ENCODE measurements at places on chromosomes 11 and 22. TPM values are rescaled to one million over a fixed set of nuclear protein-coding genes. Genes with fewer than 3 reads are reported as not detected.
A peak's percentile ranks its signal among the peaks of the same experiment; 100 is the strongest.

The IL17REL gene
- total RNA-seq: 0.40 TPM

The OR52A5 gene
- 0.06 TPM for total RNA-seq

The CNTF gene
- 11.9 TPM for total RNA-seq

The TSGA10IP gene
- total RNA-seq: 0.39 TPM

The APBB1 gene
- total RNA-seq: 154 TPM

The DGKZ gene
- total RNA-seq: 38.1 TPM

The CELSR1 gene
- total RNA-seq: 5.6 TPM

DNA sequence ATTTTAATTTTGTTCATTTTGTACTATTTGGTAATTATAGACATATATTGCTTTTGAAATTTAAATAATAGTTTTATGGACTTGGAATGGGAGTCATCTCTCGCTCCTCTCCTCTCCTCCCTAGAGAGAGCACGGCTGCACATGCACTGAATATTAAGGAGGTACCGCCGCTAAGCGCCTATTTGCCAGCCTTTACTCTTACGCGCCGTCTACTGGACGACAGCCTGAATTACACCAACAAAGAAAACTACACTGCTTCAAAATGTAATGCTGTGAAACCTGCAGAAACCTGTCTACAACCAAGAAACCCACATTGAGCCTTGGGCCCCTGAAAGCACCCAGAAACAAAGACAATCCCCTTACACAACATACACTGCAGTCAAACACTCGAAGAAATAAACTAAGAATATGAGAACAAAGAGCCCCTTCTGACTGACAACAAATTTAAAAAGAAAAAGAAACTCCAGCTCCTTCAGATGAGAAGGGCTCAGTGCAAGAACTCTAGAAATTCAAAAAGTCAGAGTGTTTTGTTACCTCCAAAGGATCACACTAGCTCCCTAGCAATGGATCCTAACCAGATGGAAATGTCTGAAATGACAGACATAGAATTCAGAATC, 737.2 kb downstream of the LRRC4C start:
- DNase-seq: peak; percentile 58
- no peaks in the 10 kb centered on the region for H3K27me3 ChIP-seq

DNA sequence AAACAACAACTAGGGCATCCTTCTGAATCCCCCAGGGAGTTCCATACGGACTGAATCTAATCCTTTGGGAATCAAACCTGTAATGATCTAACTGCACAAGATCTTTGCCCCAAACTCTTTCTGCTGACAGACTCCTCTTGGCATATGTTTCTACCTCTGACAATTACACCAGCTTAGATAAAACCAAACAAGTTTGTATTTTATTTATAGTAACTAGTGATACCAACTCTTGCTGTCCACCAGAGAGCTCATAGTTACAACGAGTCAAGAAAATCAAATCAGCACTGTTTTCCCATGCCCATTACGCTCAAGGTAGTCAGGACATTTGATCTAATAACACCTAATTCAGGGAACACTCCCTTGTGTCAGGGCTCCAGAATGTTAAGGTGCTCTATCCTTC, 972.0 kb downstream of the NTM start:
- no peak overlapping the region for H3K27ac ChIP-seq
- no peak overlapping the region for H3K4me3 ChIP-seq
- no peaks in the 10 kb centered on the region for H3K27me3 ChIP-seq
- no peaks in the 10 kb centered on the region for H3K4me1 ChIP-seq

GRCh38 chr11:71197096-71197495, 55.3 kb downstream of the SHANK2 start:
- no peaks in the 10 kb centered on the region for H3K27me3 ChIP-seq
- H3K27ac ChIP-seq: no peak overlapping the region
- H3K36me3 ChIP-seq: no peaks in the 10 kb centered on the region
- H3K4me3 ChIP-seq: no peak overlapping the region

DNA sequence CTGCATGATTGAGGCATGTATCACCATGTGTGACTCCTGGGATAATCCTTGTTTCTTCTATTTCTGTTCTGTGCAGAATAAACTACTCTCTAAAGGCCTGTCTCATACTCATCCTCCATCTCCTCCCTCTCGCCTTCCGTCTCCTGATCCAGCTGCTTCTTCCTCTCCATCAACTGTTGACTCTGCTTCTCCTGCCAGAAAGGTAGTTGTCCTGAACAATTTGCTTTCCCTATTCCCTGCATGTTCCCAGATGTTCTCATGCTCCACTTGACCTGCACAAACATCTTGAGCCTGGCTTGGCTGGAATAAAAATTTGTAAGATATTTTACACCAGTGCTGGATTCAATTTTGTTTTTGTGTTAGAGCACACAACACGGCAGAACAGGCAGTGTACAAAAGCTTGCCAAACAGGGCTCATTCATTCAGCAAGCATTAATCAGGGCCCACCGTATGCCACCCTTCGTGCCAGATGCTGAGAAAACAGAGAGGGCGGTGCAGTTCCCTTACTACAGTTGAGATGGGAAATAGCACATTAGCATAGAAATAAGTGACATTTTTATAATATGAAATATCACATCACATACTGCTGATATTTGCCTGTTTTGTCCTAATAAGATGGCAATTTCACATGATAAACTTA, 133.3 kb upstream of the PARVA start:
- H3K27ac ChIP-seq: no peak overlapping the region
- H3K4me3 ChIP-seq: no peak overlapping the region
- H3K4me1 ChIP-seq: peaks cover 35% of the 10 kb centered on the region
- peaks cover 13% of the 10 kb centered on the region for H3K36me3 ChIP-seq

DNA sequence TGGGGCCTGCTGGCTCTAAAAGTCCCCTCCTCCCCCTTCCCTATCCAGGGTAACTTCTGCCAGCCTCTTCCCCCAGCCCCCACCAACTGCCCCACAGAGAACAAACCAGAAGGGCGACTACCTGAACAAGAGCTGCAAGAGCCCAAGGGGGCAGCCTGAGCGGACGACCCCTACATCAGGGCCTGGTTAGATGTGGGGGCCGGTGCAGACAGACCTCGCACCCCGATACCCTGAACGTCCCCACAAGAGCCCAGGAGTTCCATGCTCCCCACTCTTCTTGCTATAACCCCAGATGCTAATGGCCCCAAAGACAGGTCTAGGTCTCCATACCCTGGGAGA, 20.7 kb downstream of the SUN2 start:
- no peak for DNase-seq
- peaks cover 98% of the 10 kb centered on the region for H3K36me3 ChIP-seq
- no peaks in the 10 kb centered on the region for H3K27me3 ChIP-seq
- H3K4me3 ChIP-seq: no peak overlapping the region

DNA sequence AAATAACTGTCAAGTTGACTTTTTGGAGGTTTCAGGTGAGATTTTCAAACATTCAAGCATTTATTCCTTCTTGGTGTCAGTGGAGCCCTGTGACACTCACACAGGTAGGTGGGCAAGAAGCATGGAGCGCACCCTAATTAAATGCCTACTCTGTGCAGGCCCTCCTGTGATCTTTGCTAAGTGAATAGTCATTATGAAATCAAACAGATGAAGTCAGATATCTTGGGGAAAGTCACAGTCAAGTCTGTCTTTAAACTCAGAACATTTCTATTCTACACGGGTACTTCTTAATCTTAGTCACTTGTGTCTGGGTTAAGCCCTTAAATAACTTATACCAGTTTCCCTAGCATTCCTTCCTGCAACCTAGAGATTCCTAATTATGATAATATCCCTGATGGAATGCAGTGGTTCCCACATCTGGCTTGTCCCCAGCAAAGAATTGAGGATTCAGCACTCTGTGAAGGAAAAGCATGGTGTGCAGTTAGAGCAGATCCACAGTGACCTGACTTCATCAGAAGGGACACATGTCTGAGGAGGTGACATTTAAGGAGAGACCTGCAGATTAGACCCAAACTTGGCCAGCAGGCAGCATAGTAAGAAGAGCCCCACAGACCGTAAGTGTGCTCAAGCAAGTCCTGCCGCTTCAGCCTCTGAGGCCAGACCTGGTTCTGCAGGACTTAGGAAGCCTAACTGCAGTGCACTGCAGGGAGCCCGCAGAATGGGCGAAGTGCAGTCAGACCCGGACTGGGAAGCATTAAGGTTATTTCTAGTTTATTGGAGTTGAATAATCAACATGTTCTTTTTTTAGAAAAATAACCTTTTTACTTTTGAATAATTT, 85.3 kb upstream of the GAL start:
- H3K27me3 ChIP-seq: no peaks in the 10 kb centered on the region
- DNase-seq: no peak
- peaks cover 65% of the 10 kb centered on the region for H3K36me3 ChIP-seq
- H3K4me3 ChIP-seq: no peak overlapping the region
- no peaks in the 10 kb centered on the region for H3K4me1 ChIP-seq
- H3K27ac ChIP-seq: no peak overlapping the region

GRCh38 chr22:46860562-46860961, 98.1 kb downstream of the TBC1D22A start:
- no peak for DNase-seq
- H3K4me3 ChIP-seq: no peak overlapping the region
- no peaks in the 10 kb centered on the region for H3K27me3 ChIP-seq
- H3K4me1 ChIP-seq: peaks cover 5% of the 10 kb centered on the region
- no peak overlapping the region for H3K27ac ChIP-seq

DNA sequence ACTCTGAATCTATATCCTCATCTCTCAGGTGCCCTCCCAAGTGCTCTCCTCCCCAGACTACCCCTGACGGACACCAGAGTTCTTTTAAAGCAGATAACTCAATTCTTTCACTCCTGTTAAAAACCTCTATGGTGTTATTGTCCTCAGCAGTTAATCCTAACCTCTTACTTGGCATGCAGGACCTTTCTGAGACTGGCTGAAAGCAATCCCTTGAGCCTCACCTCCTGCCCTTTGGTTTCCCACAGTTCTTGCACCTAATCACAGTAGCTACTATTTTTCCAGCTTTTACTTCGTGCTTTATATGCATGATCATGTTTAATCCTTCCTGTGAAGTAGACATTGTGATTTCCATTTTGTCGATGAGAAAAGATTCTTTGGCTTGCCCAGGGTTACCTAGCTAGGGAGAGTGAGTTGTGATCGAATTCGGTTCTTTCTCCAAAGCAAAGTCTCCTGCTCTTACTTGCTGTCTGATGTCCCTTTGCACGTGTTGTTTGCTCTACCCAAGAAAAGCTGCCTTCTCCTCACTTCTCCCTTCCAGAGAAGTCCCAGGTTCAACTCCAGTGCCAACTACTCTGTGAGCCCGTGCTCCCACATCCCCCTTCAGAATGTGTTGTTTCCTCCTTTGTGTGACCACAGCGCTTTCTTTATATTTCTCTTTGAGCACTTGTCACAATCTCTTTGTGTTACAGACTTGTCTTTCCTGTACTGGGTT, 2.1 kb downstream of the UBE2L3 start:
- no peak for DNase-seq
- no peak overlapping the region for H3K4me3 ChIP-seq
- no peak overlapping the region for H3K27ac ChIP-seq
- no peaks in the 10 kb centered on the region for H3K27me3 ChIP-seq

GRCh38 chr11:129750343-129751292, 65.0 kb upstream of the TMEM45B start:
- peaks cover 6% of the 10 kb centered on the region for H3K4me1 ChIP-seq
- H3K27ac ChIP-seq: no peak overlapping the region
- H3K4me3 ChIP-seq: peak overlapping the region; percentile 26
- H3K36me3 ChIP-seq: no peaks in the 10 kb centered on the region
- peak; percentile 57 for DNase-seq

DNA sequence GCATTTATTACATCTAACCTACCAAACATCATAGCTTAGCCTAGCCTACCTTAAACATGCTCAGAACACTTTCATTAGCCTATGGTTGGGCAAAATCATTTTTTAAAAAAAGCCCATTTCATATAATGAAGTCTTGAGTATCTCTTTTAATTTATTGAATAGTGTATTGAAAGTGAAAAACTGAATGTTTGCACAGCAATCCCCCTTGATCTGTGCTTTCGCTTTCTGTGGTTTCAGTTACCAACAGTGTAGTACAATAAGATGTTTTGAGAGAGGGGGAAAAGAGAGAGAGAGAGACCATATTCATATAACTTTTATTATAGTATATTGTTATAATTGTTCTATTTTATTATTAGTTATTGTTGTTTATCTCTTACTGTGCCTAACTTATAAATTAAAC, 8.4 kb upstream of the MAP6 start:
- DNase-seq: no peak
- no peak overlapping the region for H3K27ac ChIP-seq
- no peak overlapping the region for H3K4me3 ChIP-seq
- peaks cover 6% of the 10 kb centered on the region for H3K27me3 ChIP-seq
- H3K4me1 ChIP-seq: no peaks in the 10 kb centered on the region

GRCh38 chr11:78898266-78898775, 323.7 kb upstream of the NARS2 start:
- no peak overlapping the region for H3K27ac ChIP-seq
- H3K4me3 ChIP-seq: no peak overlapping the region
- no peaks in the 10 kb centered on the region for H3K4me1 ChIP-seq
- peaks cover 11% of the 10 kb centered on the region for H3K36me3 ChIP-seq

DNA sequence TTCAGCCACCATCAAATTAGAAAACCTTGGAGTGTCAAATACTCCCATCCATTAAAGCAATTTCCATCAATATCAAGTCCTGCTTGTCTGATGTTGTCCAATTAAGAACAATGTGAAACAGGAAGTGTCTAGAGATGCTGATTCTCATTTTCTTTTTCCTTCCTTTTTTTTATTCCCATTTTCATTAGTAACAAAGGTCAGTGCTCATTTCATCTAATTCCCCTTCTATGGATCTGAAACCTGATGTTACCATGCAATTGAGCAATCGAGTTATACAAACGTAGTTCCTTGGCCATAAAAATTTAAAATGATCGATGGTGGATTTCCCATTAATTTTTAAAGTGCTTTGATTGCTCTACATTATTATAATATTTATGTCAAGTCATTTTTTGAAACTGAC, 330.6 kb upstream of the ZC3H12C start:
- H3K36me3 ChIP-seq: no peaks in the 10 kb centered on the region
- no peak overlapping the region for H3K27ac ChIP-seq
- no peaks in the 10 kb centered on the region for H3K27me3 ChIP-seq
- no peak overlapping the region for H3K4me3 ChIP-seq

DNA sequence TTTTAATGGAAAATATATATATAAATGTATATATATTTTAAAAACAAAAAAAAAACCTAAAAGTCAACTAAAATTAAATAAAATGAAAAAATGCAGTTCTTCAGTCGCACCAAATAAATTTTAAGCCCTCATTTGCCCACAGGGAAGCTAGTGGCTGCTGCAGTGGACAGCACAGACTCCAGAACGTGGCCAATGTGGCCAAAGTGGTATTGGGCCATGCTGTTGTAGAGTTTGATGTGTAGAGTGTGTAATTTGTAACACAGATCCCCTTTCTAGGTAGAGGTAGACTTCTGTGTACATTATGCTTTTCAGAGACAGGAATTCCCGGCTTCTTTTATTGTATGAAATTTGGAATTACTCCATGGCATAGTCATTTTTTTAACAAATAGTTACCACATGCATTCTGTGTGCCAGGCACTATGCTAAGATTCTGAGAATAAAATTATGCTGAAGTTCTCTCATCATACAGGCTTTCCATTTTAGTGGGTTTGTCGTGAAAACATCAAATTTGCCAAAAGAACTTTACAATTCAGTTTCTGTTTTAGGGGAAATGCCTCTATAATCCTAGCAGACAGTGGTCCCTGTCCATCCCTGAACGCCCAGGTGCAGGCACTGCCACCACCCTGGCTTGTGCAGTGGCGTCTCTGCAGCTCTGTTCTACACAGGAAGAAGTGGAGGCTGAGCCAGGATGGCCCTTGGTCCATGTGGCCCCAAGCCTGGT, 68.5 kb downstream of the MED15 start:
- H3K4me3 ChIP-seq: no peak overlapping the region
- no peaks in the 10 kb centered on the region for H3K27me3 ChIP-seq
- no peak for DNase-seq
- H3K36me3 ChIP-seq: peaks cover 90% of the 10 kb centered on the region

- H3K27me3 ChIP-seq: no peaks in the 10 kb centered on the region
- H3K4me3 ChIP-seq: no peak overlapping the region
- no peak for DNase-seq
- no peaks in the 10 kb centered on the region for H3K4me1 ChIP-seq
Measured at GRCh38 chr11:2240834-2241233, 29.6 kb downstream of the ASCL2 start.
